Body of pancreas (tissue), 4 donors: ENCODE measurements at places on chromosomes 7 and 10.

DNA sequence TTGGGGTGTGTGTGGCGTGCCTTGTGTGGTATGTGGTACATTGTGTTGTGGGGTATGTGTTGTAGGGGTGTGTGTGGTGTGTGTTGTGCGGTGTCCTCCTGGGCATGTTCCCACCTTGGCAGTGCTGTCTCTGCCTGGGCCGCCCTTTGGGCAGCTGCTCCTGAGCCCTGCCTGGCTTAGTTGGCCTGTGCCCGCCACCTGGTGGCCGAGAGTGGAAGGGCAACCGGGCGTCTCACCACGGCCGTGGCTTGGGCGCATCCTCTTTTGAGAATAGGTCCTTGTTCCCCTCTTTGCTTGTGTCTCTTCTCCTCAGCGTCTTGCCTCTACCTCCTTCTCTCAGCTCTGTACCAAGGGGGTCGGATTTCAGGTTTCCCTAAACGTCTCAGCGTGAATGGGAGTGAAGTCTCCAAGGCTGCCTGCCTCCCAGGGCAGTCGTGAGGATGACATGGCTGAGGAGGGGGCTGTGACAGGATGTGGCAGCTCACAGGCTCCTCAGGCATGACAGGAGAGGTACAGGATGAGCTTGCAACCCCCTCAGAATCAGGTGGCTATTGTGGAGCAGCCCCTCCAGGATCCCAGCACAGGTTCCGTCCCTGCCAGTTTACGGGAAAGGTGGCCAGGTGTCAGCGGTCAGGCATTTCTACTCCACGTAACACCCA is 98.4 kb upstream of the PODXL start:
- DNase-seq: peak; percentile 84

- no peak for DNase-seq
Observed at GRCh38 chr7:47901542-47901941, 46.7 kb downstream of the PKD1L1 start.

GRCh38 chr10:29865700-29866355 is 193.6 kb downstream of the JCAD start:
- no peak for DNase-seq

GRCh38 chr7:18387191-18387735 is 108.3 kb upstream of the HDAC9 start:
- DNase-seq: no peak

DNA sequence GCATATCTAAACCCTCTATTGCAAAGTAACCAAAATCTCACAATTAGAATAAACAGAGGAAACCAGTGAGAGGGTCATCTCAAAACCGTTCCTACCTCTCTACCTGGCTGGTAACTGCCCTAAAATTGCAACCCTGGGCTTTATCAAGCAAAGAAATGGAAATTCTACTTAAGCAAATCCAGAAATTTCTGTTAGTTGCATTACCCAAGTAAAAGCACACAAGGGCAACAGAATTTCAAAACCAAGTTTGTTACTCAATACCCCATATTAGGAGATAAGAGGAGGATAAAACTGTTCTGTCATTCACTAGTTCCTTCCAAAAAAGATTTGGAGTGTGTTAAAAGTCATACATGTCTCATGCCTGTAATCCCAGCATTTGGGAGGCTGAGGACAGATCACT is 195.3 kb downstream of the FAM107B start:
- no peak for DNase-seq

DNA sequence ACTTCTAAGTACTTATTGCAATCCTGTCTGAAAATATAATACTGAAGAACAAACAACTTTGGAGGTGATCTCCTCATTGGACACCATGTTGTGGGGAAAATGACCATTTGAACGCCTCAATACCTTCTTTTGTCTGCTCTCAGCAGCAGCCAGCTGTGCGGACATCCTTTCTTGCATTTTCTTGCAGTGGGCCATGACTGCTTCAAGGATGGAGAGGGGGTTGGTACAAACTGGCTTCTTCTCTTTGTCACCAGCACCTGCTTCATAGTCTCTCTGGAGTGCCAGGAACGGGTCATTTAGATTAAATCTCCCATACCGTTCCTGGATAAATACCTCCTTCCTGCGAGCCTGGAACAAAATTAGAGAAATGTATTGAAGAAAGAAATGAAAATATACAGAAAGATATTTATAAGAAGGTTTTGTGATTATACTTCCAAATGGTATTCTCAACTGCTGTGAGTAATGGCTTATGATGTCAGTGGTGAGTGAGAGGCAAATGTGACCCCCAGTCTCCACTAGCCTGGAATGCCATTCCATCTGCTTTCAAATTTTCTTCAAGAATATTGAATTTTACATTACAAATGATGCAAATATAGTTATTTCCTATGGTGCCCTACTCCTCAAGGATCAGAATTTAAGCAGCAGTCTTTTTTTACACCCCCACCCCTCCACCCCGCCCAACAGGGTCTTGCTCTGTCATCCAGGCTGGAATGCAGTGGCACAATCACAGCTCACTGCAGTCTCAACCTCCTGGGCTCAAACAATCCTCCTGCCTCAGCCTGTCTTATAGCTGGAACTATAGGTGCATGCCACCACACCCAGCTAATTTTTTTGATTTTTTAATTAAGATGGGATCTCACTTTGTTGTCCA is 62.4 kb downstream of the CTTNBP2 start:
- no peak for DNase-seq

GRCh38 chr10:30431435-30431911 is 2.5 kb upstream of the MAP3K8 start:
- no peak for DNase-seq

- DNase-seq: no peak
Observed at GRCh38 chr7:32395168-32395567, 95.0 kb downstream of the LSM5 start.

- DNase-seq: peak; percentile 35
Observed at GRCh38 chr10:78278058-78278404, 244.4 kb downstream of the RPS24 start.

DNA sequence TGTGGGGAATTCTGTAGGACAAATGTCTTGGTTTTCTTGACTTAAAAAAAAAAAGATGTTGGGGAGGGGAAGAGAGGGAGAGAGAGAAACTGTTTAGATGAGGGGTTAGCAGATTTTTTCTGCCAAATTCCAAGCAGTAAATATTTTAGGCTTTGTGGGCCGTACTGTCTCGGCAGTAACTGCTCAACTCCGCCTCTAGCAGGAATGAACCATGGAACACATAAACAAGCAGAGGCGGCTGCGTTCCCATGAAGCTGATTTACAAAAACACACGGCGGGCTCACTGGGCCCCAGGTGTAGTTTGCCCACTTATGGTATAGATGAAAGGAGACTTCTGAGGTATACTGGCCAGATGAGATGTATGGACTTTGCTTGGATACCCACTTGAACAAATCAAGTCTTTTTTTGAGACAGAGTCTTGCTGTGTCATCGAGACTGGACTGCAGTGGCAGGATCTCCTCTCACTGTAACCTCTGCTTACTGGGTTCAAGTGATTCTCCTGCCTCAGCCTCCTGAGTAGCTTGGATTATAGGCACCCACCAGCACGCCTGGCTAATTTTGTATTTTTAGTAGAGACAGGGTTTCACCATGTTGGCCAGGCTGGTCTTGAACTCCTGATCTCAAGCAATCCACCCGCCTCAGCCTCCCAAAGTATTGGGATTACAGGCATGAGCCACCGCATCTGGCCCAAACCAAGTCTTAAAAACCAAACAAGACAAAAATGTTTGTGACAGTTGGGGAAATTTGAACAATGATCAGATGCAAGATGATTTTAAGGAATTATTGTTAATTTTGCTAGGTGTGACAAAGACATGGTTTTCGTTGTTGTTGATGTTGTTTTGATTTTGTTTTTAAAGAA is 9.7 kb upstream of the ADAMTS14 start:
- DNase-seq: no peak

DNA sequence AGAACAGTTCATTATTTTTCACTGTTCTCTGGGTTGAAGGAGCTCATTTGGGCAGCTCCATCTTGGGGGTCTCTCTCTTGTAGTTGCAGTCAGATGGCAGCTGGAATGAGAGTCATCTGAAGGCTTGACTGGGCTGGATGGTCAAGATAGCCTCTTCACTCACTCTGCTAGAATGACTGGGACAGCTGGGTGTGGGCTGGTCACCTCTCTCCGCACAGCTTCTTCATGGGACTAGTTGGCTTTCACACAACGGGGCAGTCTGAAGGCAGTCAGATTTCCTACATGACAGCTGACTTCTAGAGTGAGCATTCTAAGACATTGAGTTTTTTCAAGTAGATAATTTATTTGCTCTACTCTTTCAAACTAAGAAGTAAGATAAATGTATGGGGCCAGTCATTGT is 13.1 kb downstream of the PLEKHA1 start:
- DNase-seq: no peak

DNA sequence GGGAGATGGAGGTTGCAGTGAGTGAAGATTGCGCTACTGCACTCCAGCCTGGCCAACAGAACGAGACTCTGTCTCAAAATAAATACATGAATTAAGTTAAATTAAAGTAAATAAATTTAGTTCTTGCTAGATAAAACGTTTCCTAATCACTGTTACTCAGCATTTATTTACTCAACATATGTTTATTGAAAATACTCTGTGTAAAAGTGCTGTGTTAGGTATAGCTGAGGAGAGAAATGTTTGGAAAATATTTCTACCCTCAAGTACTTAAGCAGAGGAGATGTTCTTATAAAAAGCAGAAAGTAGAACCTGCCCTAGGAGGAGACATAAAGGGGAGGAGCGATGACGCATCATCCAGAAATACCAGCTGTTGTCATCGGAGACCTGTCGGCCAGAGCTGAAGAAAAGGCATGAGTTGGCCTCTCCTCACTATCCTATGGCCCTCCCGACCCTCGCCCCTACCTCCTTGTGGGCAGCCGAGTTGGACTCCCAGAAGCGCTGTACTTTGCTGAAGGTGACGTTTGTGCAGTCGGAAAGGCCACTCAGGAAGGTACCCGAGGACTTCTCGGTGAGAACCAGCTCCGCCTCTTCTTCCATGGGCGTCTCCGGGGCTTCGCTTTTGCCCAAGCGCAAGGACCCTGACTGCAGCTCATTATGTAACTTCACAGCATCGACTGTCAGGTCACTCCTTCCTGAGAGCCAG is 1.1 kb downstream of the RRP12 start:
- DNase-seq: peak; percentile 64

GRCh38 chr10:100509241-100509840 is 10.3 kb downstream of the SEC31B start:
- no peak for DNase-seq

GRCh38 chr10:132685101-132685891 is 100.7 kb downstream of the NKX6-2 start:
- peak; percentile 89 for DNase-seq

DNA sequence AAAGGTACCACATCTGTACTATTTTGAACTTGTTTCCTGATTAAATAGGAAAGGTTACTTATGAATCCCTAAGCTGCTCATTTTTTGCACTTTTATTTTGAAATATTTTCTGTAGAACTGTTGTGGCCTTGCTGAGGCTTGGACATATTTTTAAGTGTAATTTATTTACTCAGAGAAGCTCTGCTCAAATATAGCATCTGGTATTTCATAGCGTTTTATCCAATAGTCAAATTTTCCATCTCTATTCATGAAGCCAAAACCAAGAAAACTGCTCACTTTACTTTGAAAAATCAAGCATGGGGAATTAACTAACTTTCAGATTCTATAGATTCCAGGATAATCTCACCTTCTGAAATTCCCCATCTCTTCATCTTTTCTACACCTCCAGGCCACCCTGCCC is 6.6 kb upstream of the FAM3C start:
- DNase-seq: no peak

- DNase-seq: no peak
Observed at GRCh38 chr7:3167551-3167950, 123.9 kb upstream of the CARD11 start.

DNA sequence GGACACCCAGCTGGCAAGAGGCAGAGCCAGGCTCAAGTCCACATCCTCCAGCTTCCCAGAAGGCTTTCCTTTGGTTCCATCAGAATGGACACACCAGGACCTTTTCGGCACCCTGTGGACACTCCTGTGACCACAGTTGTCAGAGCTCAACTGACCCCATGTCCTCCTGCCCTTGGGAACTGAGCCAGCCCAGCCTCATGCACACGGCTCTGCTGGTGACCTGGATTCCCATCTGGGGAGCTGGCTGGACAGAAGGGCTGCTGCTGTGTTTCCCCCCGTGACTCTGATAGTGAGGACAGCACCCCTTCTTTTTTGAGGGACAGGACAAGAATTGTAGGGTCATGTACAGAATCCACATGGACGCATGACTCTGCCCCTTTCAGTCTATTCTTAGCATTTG is 289.2 kb downstream of the WDR37 start:
- no peak for DNase-seq

- DNase-seq: no peak
Observed at GRCh38 chr10:119305860-119306513, 98.6 kb downstream of the GRK5 start.

DNA sequence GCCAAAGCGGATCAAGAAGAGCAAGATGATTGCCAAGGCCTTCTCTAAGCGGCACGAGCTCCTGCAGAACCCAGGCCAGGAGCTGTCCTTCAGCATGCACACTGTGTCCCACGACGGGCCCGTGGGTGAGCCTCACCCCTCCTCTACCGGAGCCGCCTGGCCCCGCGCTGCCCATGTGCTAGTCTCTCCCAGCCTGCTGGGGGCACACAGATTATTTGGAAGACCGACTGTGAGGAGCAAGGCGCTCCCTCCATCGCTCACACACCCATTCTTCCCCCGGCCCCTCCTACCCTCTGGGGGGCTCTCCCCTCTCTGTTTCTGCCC is 13.9 kb upstream of the AHCYL2 start:
- DNase-seq: no peak

- DNase-seq: no peak
Observed at GRCh38 chr7:137203351-137203750, 140.2 kb downstream of the PTN start.

DNA sequence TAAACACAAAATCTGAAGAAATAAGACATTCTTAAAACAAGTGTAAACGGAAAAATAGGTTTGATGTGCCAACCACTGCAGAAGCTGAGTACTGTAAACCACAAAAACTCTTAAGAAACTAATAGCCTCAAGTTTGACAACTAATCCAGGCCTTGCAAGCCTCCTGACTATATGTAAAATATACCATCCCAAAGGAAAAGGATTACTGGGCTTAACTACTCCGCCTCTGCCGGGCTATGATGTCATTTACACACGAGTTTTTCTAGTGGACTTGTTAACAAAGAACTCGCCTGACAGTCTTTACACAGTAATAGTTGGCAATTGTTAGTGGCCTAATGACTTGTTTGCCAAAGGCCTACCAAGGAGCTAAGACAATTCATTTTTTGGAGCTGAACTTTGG is 2.1 kb downstream of the KIF5B start:
- DNase-seq: peak; percentile 24

- no peak for DNase-seq
Observed at GRCh38 chr10:132370426-132371340, 26.3 kb upstream of the PWWP2B start.

DNA sequence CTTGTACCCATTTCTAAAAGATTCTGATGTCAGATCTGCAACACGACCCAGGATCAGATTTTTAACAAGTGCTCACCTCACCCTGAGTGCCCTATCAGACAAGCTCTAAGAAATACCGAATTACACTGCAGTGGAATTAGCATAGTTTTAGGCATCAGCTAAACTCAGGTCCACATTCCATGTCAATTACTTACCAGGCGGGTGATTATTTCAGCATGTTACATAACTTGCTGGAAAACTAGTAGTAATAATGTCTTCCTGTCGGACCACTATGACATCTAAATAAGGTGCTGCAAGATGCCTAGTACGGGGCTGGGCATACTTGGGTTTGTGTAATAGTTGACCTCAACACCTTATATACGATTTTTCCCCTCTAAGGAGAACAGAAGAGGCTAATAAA is 21.0 kb downstream of the TRIL start:
- DNase-seq: no peak
